Stimulated activated CD4-positive, alpha-beta T cell treated with anti-CD3 and anti-CD28 coated beads, Interleukin-1b, Interleukin-23, amount 100 ng/mL, for 48 hours (primary cell): ENCODE measurements at places on chromosomes 7 and 10.

- no peak for DNase-seq
Measured at GRCh38 chr7:497346-497745, 22.3 kb downstream of the PDGFA start.

DNA sequence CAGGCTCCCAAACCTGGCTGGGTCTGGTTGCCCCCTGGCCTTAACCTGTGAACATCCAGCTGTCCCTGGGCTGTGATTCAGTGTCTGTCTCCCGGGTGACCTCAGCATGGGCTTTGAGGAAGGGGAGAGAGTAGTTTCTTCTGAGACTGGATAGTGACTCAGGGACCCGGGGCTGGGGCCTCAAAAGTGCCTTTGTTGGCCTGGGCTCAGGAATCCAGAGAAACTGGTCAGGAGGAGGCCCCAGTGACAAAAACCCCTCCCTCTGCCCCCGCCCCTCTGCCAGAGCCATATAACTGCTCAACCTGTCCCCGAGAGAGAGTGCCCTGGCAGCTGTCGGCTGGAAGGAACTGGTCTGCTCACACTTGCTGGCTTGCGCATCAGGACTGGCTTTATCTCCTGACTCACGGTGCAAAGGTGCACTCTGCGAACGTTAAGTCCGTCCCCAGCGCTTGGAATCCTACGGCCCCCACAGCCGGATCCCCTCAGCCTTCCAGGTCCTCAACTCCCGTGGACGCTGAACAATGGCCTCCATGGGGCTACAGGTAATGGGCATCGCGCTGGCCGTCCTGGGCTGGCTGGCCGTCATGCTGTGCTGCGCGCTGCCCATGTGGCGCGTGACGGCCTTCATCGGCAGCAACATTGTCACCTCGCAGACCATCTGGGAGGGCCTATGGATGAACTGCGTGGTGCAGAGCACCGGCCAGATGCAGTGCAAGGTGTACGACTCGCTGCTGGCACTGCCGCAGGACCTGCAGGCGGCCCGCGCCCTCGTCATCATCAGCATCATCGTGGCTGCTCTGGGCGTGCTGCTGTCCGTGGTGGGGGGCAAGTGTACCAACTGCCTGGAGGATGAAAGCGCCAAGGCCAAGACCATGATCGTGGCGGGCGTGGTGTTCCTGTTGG is at the start of gene CLDN4:
CLDN4 (plus strand) TSS at position 316 of the 903 bp plus-strand sequence; CDS start at position 522, 206 bp downstream.
- no peak for DNase-seq

DNA sequence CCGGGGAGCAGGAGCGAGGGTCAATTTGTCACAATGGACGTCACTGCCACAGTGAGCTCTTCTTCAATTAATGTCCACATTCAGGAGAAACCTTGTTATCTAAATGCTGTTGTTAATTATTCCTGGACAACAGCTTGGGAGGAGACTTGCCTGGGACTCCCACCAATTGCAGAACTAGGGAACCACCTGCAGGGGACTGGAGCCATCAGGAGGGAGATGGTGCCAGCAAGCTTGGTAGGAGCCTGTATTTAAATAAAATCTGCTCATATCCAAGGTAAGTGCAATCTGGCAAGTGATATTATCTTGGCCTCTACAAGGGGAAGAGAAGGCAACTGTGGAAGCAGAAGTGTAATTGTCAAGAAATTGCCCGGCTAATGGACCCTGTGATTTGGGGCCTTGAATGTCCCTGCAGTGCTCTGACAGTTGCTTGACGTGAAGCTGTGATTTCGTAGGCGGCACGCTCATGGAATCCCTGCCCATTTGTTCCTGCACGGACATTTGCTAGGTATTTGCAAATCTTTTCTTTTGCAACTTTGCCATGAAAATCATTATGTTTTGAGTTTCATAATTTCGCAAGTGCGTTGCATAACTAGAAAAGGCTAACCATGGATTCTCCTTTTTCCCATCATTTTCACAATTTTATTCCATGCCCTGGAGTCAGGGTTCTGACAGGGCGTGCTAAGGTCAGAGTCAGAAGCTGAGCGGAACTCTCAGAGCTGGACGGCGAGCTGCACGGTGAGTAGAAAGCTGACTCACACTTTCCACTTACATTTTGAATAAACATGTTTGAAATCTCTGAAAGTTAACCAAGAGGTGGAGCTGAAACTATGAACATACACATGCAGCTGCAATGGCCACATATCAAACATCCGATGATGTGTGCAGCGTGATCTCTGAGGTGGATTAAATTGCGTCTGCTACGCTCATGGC is 84.9 kb upstream of the TCERG1L start:
- DNase-seq, result no peak

DNA sequence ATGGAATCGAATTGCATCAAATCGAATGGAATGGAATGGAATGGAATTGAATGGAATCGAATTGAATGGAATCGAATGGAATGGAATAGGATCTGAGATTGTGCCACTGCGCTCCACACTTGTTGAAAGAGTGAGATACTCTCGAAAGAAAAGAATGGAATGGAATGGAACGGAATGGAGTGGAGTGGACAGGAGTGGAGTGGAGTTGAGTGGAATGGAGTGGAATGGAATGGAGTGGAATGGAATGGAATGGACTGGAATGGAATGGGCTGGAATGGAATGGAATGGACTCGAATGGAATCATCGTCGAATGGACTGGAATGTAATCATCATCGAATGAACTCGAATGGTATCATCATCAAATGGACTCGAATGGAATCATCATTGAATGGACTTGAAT is 38.0 kb downstream of the ZNF716 start:
- no peak for DNase-seq

- DNase-seq, result no peak
Measured at GRCh38 chr10:89798092-89798491, 96.7 kb downstream of the KIF20B start.

- no peak for DNase-seq
Measured at GRCh38 chr7:149885191-149886017, 11.6 kb downstream of the ATP6V0E2 start.

DNA sequence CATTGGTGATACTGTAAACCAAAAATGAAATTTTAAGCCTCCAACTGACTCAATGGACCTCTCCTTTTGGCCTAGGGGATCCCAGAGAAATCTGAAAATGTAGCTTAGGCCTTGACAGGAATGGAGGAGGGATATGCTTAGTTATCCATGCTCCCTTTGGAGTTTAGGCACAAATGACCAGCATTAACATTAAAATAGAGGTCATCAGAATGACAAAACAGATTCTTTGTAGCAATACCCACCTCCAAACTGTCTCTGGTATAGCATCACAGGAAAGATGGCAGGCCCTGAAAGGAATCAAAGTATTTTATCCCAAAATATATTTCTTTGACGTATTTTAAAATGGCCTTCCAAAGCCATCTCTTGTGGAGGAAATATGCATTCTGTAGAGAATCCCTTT is 39.1 kb upstream of the LRRN3 start:
- no peak for DNase-seq

DNA sequence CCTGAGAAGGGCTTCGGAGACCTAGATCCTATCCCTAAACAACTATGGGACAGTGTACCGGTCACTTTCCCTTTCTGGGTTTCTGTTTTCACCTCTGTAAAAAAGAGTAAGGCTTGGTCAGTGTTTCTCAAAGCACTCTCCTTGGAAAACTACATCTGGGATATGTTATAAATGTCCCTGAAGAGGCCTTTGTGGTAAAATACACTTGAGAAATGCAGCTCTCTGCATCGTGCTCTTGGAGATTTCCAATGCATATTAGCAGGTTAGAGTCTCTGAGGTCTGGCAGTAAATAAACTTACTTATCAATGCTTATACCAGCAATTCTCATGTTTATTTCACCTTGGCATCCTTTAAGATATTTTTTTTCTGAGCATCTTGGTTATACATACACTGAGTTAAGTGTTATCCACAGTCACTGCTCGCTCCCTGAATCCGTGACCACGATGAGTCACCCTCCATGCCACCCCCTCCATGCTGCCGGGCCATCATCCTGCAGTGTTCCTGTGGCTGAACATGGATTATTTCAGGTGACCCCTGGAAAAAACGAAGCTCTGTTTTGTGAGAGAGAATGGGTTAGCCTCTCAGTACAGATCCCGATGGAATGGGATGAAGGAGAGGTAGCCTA is 3.3 kb upstream of the TBXAS1 start:
- no peak for DNase-seq

DNA sequence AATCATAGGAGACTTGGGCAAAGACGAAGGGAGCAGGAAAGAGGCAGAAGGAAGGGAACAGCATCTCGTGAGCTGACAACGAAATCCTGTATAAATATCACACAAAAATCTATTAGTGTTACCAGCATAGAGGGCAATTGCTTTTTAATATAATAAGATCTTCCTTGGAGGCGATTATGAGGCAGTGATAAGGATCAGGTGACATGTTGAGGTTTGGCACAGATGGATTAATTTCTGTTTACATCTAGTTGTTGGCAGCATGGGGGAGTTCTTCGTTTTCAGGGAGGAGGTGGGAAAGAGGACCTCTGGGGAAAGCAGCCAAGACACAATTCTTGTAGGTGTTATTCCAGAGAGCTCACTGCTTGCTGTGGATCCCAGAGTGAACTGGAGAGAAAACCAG is 163.8 kb downstream of the PLXNA4 start:
- no peak for DNase-seq

GRCh38 chr10:126073606-126074005 is 177.2 kb downstream of the FANK1 start:
- DNase-seq, result no peak

DNA sequence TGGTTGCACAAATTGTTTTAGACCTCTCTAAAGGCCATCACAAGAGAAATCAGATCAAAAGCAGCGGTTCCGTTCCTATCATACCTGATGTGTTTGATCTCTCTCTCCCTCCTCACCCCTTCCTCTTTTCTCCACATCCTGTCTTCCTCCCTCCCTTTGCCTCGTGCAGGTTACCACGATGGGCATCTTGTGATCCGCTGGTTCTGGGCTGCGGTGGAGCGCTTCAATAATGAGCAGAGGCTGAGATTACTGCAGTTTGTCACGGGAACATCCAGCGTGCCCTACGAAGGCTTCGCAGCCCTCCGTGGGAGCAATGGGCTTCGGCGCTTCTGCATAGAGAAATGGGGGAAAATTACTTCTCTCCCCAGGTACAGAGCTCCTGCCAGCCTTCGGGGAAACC is 28.5 kb upstream of the STK17A start:
- DNase-seq, result no peak

DNA sequence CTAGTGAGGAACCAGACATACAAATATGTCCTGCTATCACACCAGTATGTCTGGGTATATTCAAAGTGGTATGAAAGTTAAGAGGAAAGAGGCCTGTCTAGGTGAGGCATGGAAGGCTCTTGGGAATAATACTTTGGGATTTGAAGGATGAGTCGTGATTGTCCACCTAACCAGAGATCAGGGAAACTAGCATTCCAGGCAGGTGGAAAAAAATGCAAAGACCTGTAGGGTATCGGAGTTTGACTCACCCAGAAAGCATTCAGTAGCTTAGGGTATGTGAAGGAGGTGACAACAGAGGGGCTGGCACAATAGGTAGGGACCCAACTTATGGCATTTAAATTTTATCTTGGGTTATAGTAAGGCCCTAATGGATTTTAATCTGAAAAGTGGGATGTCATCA is 950 bp upstream of the GCC1 start:
- no peak for DNase-seq

GRCh38 chr7:38801786-38802185 is 107.2 kb downstream of the VPS41 start:
- DNase-seq, result no peak

DNA sequence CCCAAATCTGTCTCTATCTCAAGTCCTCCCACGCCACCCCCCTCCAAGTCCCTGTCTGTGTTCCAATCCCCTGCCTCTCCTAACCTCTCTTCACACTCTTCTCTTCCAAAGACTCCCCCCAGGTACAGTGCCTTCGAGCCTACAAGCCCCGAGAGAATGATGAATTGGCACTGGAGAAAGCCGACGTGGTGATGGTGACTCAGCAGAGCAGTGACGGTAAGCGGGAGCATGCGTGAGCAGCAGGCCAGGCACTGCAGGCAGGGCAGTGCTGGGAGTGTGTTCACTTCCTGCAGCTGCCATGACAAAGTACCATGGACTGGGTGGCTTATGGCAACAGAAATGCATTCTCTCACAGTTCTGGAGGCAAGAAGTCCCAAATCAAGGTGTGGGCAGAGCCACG is 23.4 kb downstream of the ARHGEF5 start:
- no peak for DNase-seq

- DNase-seq, result no peak
Measured at GRCh38 chr10:108877095-108877561, 1046.2 kb downstream of the XPNPEP1 start.

DNA sequence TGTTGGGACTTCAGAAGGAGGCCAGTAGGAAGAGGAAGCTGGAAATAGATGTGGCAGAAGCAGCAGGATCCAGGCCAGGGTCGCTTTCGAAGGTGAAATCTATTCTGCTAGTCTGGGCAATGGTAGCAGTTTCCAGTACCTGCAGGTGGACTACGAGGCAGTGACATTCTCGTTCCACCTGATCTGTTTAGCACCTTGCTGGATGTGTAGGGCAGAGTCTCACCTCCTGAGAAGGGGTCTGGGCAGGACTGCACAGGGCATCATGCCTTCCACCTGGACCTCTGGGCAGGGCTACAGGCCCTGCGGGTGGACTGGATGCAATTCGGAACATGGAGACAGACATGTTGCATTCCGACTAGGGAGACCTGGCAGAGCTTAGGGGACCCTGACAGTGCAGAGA is 254.8 kb upstream of the ZNF32 start:
- DNase-seq, result no peak

DNA sequence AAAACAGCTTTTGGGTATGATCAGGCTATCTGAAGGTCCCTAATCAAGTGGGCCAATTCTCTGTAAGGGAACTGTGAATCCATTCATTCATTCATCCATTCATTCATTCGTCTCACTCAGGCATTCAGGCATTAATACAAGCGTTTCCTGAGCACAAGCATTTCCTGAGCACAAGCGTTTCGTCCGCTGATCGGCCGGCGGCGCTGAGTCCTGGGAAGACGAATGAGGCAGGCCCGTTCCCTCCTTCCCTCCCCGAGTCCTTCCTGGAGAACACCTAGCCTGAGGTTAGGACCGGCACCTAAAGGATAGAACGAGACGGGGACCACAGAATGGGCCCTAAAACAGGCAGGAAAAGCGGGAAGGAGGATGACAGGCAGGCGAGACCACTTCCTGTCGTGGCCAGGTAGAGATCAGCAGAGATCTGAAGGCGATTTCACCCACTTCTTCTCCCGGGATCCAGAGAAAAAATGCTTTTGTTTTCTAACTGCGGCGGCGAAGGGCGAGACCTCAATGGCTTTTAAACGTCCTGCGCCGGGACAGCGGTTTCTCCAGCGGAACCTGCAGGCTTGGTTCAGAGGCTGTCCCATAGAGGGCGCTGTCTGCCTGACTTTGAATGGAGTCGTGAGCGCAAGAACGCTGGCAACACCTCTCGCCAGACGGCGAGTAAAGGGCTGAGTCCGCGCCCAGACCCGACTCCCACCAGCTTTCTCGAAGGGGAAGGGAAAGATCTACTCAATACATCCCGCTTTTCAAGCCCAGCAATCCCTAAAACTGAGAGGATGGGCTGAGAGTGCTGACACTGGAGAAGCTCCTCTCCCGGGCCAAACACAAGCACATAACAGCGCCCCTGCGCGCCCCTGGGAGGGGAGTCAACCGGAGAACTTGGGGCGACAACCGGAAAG is 2.9 kb upstream of the HMX3 start:
- DNase-seq, result peak; percentile 86
